Activated CD8-positive, alpha-beta memory T cell treated with anti-CD3 and anti-CD28 coated beads, Interleukin-2, amount 10 ng/mL, durations not matched to agents 7 days and 5 days (primary cell): ENCODE measurements at places on chromosomes 6 and 20. TPM values are rescaled to one million over a fixed set of nuclear protein-coding genes. Genes with fewer than 3 reads are reported as not detected.

EEF1E1 gene
- 47.1 TPM for total RNA-seq

C4A gene
- 3.4 TPM for total RNA-seq

CST9L gene
- total RNA-seq, result not detected

PTK6 gene
- total RNA-seq, result 0.53 TPM

SRSF6 gene
- total RNA-seq, result 162 TPM

SUMO4 gene
- total RNA-seq, result 10.6 TPM

KCNQ5 gene
- 7.8 TPM for total RNA-seq

PTCHD4 gene
- not detected for total RNA-seq

PPIL6 gene
- total RNA-seq, result not detected

OR12D3 gene
- total RNA-seq, result not detected

GTSF1L gene
- 0.28 TPM for total RNA-seq

C20orf202 gene
- not detected for total RNA-seq

PACRG gene
- total RNA-seq, result not detected

ENPP5 gene
- 0.58 TPM for total RNA-seq

PXDC1 gene
- not detected for total RNA-seq

NELFCD gene
- total RNA-seq, result 86.2 TPM

PHIP gene
- 36.0 TPM for total RNA-seq

CTCFL gene
- total RNA-seq, result not detected

CLPSL2 gene
- total RNA-seq, result not detected

FOXA2 gene
- not detected for total RNA-seq

MANEA gene
- total RNA-seq, result 23.3 TPM

ISM1 gene
- 0.23 TPM for total RNA-seq

SLC17A1 gene
- not detected for total RNA-seq

CGA gene
- not detected for total RNA-seq

XKR7 gene
- total RNA-seq, result not detected

TRPC4AP gene
- 56.9 TPM for total RNA-seq

LY6G5C gene
- total RNA-seq, result 2.6 TPM

TGM6 gene
- total RNA-seq, result not detected

FRK gene
- 0.09 TPM for total RNA-seq

IL17A gene
- total RNA-seq, result not detected

SH3BGRL2 gene
- 0.12 TPM for total RNA-seq

HEY2 gene
- total RNA-seq, result not detected

UNC93A gene
- not detected for total RNA-seq

CFAP61 gene
- not detected for total RNA-seq

ERVFRD-1 gene
- not detected for total RNA-seq

ROS1 gene
- total RNA-seq, result not detected

RGS17 gene
- total RNA-seq, result not detected

C6orf118 gene
- not detected for total RNA-seq

TRMT6 gene
- 18.9 TPM for total RNA-seq

PFDN6 gene
- total RNA-seq, result 67.8 TPM

NRN1 gene
- total RNA-seq, result 0.26 TPM

TRAPPC3L gene
- not detected for total RNA-seq

ARMC2 gene
- total RNA-seq, result 19.2 TPM

BEND3 gene
- 4.7 TPM for total RNA-seq

PSORS1C2 gene
- not detected for total RNA-seq

KHDRBS2 gene
- total RNA-seq, result not detected

TFAP2A gene
- total RNA-seq, result 0.21 TPM

SLC22A16 gene
- total RNA-seq, result not detected

TFAP2D gene
- total RNA-seq, result not detected

TPX2 gene
- 159 TPM for total RNA-seq

DEFB118 gene
- total RNA-seq, result not detected

UBE2C gene
- 219 TPM for total RNA-seq
